ENCODE measurements at places on chromosomes 13 and 19.

DNA sequence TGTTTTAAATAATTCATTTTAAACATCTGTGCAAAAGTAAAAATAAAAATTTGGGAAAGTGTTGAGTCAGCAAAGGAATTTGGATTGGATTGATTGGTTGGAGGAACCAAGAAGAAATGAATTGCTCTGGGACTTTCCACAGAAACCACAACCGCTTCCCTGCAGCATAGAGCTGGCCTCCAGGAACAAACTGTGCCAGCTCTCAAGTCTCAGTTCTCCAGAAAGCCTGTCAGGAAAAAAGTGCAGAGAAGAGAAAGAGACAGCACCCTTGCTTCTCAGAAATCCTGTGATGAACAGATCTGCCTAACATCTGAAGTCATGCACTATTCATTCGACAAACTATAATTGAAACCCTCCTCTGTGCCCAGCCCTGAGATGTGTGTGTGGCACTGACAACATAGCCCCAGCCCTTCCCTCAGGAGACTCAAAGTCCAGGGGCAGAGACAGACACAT lies 14.8 kb downstream of the LYPD3 start:
- DNase-seq, result peak; percentile 74

DNA sequence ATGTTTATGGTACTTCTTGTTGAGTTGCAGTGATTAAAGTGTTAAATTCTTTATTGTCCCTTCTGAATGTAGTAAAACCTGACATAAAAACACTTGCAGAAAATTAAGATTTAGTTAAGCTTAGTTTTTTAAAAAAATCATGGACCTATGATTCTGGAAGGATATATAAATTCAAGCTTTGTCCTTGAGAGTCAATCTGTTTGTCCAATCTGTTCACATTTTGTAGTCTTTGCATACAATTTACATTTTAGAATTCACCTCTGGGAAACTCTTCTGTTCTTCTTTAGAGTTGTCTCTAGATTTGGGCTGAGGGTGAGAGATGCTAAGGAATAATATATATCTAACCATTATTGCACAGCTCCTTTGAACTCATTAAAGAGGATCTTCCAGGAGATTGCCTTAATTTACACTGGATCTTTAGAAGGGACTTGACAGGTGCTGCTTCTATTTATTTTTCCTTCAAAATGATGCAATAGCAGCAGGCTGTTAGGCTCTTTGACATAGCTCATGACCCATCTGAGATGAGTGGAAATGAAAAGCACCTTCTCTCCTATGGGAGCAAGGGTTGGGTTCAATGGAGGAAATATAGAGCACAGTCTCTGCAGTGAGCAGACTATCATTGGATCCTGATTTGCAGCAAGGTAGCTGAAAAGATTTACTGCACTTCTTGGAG lies 433.9 kb downstream of the GPC6 start:
- no peak for DNase-seq

GRCh38 chr13:59734393-59734792 lies 429.3 kb downstream of the DIAPH3 start:
- no peak for DNase-seq

DNA sequence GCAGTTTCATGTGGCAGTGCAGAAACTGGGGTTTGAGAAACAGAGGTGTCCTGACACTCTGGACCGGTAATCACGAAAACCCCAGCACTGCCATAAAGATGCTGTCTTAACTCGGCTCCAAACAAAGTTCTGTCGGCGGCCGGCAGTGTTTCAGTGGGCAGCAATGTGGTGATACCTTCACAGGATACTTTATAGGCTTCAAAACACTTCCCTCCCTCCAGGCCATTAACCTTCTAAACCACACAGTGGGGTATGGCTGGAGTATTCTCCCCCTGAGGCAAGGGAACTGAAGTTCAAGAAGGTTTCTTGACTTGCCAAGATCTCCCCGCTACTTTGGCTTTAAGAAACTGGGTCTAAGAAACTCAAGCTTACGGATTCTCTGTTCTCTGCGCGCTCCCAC lies 1.1 kb downstream of the RUBCNL start:
- DNase-seq, result no peak

DNA sequence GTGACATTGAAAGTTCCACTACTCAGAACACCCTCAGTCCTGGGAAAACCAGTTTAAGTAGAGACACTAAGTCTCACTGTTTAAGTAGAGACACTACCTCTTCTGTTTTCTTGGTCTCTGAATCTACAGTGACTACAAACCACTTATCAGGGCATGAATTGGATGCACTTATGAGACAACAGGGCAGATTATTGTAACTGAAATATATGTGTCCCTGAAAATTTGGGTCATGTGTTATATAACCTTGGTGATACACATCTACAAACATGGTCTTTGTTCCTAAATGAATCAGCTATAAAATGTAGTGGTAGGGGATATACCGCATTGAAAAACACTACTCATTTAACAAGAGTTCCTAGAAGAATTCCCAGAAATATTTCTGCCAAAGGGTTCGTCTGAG lies 55.7 kb downstream of the SERP2 start:
- no peak for DNase-seq

DNA sequence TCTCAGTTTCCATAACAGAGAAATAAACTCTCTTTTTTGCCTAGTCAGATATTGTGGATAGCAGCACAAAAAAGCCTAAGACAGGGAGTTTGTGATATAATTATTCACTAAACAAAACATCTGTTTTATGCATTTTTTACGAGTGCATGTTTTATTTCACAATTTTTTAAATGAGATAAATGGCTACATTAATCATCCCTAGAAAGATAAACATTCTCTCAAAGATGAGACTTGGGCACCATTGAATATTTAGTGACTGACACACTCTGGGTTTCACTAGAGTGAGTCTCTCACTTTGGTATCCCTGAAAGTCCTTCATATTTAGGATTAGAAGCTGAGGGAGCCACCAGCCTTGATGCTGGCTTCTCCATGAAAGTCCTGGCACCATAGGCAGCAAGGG lies 74.3 kb upstream of the LRCH1 start:
- DNase-seq, result no peak

DNA sequence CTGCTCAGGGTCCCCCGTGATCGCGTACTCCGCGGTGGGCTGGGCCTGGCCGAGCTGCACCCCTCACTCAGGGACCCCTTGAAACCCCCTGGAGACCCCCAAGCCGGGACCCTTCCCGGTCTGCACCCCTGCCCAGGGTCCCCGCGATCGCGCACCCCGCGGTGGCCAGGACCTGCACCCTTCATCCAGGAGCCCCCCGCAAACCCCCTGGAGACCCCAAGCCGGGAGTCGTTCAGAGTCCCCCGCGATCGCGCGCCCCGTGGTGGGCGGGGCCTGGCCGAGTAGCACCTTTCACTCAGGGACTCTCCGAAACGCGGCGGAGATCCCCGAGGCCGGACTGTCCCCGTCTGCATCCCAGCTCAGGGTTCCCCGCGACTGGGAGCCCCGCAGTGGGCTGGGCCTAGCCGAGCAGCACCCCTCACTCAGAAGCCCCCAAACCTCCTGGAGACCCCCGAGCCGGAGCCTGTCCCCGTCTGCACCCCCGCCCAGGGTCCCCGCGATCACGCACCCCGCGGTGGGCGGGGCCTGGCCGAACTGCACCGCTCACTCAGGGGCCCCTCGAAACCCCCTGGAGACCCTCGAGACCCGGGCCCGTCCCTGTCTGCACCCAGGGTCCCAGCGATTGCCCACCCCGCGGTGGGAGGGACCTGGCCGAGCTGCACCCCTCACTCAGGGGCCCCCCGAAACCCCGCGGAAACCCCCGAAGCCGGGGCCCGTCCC lies 748 bp downstream of the LMNB2 start:
- no peak for DNase-seq

- DNase-seq, result no peak
Measured at GRCh38 chr19:3269916-3270671, 45.6 kb downstream of the CELF5 start.

DNA sequence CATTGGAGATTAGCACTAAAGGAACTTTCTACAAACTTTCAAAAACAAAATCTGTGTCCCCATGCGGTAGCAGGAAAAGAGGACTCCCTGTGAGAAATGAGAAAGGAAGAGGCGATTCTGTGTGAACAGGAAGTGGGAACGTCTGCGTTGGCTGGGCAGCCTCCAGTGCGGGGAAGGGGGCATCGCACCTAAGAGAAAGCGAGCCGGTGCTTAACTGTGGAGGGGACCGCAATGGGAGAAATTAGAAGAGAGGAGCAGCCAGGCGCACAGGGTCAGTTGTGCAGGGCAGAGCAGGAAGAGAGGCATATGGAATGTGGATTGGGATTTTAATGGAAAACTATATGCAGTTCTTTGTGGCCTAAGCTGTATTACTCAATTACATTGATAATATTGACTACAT lies 77.4 kb upstream of the DOCK9 start:
- DNase-seq, result no peak

GRCh38 chr13:113758651-113759524 lies at the start of gene TMEM255B:
Gene TMEM255B (plus strand): TSS chr13:113759226. CDS start chr13:113759270, 44 bp downstream.
- DNase-seq, result peak; percentile 74

DNA sequence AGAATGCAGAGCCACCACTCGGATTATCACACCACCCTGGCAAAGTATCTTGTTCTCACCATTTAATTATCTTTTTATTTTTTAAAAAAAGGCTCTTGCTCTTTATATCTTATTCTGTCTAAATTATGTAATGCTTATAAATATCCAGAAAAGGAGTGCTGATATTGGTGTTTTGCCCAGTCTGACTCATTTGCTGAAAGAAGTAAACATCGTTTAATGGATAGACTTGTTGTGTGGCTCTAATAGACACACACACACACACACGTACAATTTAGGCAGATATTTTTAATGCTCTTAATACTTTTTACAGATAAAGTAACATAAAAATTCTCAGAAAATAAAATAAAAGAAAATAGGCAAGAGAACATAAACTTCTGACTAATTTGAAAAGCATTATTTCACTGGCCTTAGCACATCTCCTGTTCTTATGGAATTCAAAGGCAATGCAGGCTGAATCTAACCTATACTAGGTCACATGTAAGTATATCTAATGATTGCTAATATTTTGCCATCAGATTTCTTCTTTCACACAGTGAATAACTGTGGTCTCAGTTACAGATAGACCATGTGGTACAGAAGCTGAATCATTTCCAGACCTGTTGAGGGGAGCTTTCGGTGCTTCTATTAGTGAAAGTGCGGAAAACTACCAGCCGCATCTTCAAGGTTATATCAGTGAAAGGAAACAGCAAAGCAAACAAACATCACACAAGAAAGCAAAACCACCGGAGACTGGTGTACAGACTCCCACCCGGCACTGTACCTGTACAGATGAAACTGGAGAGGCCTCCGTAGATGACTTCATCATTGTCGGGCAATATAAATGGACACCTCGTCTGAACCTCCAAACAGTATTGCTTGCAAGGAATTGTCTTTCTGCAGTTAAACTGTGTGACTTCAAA lies 642.1 kb upstream of the ARGLU1 start:
- DNase-seq, result peak; percentile 80

All from iris pigment epithelial cell (primary cell).